Activated CD8-positive, alpha-beta memory T cell treated with anti-CD3 and anti-CD28 coated beads for 1 hour (primary cell): ENCODE measurements at places on chromosomes 12 and 14.

GRCh38 chr14:65972346-65972870 is 513.8 kb upstream of the CCDC196 start:
- no peak for DNase-seq

DNA sequence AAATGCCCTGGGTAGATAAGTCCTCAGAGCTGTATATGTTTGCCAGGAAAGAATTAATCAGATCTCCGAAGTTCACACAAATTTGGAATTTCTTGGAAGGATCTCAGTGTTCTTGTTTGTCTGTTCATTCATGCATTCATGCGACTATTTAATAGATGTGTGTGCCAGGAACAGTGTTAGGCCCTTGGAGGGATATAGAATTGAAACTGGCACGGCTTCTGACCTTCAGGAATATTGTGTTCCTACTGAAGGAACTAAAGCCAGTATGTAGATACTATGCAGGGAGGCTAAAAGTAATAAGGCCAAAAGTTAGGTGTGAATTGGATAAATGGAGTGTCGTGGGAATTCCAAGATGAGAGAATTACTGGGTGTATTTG is 166.0 kb upstream of the NOS1 start:
- no peak for DNase-seq

GRCh38 chr14:60648249-60648933 is 886 bp downstream of the SIX1 start:
- DNase-seq: no peak

- no peak for DNase-seq
Measured at GRCh38 chr12:19129486-19130223, at the start of gene PLEKHA5. Gene PLEKHA5, plus strand, starts transcription at chr12:19129733. Its CDS starts 67 bp downstream, at chr12:19129800.

DNA sequence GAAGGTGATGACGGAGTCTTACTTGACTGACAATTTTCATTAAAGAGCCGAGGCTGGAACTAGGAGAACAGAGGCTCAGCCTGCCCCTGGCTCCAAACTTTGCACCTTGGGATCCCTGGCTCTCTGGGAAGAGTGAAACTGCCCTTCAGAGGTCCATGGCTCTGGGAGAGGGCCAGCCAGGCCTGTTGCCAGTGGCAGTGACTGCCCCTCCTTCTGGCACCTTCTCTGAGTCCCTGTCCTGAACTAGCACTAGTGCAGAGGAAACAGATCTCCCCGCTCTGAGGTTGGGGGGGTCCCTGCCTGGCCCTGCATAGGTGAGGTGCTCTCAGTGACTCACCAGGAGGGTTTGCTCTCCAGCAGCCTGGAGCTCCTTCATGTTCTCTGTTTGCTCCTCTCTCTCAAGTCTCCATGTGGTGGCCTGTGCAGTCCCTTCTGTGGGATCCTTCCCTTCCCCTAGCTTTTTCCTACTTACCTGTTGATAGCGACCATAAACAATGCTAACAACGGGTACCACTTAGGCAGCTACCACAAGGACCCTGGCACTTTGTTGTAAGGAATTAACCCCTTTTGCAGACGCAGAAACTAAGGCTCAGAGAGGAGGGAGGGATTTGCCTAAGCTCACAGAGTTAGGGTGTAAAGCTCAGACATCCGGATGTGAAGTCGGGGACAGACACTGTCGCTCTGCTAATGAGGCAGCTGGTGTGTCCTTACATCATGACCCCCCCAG is 22.4 kb downstream of the FAM222A start:
- no peak for DNase-seq

GRCh38 chr12:8912914-8913313 is 1.4 kb upstream of the PHC1 start:
- DNase-seq: no peak

DNA sequence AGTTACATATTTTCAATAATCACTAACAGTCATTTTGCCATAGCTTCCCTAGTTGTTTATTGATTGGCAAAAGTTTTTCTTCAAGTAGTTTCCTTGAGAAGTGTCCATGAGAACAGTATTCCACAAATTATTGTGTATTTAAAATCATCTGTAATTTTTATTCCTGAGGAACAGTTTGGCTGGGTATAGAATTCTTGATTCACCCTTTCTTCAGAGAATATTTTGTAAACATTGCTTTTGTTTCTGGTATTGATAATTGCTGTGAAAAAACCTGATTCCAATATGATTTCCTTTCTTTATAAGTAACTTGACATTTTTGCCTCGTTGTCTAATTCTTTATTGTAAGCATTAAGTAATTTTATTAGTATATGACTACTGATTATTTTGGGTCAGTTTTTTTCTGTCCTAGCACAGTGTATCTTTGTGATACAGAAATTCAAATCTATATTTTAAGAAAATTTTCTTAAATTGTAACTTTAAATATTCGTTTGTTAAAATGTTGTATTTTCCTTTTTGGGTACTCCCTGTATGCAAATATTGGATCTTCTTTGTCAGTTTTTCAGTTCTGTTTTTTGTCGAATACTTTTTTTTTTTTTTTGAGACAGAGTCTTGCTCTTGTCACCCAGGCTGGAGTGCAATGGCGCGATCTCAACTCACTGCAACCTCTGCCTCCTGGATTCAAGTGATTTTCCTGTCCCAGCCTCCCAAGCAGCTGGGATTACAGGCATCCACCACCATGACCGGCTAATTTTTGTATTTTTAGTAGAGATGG is 162.0 kb upstream of the ATP2B1 start:
- DNase-seq: no peak

GRCh38 chr12:78853231-78853630 is 11.3 kb upstream of the SYT1 start:
- DNase-seq: no peak

DNA sequence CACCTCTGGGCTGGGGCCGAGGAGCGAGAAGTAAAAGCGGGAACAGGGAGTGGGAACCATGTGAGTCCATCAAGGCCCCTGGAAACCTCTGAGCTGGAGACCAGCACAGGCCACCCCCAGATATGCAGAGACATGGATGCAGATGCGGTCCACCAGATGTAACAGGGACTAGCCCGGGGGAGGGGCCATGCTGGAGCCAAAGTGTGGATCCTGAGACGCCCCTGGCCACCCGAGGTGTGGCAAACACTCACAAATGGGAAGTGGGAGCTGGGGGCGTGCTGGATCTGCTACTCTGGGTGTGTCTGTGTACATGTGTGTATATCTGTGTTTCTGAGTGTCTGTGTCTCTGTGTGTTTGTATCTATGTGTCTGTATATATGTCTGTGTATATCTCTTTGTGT is 12.8 kb downstream of the MYL2 start:
- DNase-seq: no peak

DNA sequence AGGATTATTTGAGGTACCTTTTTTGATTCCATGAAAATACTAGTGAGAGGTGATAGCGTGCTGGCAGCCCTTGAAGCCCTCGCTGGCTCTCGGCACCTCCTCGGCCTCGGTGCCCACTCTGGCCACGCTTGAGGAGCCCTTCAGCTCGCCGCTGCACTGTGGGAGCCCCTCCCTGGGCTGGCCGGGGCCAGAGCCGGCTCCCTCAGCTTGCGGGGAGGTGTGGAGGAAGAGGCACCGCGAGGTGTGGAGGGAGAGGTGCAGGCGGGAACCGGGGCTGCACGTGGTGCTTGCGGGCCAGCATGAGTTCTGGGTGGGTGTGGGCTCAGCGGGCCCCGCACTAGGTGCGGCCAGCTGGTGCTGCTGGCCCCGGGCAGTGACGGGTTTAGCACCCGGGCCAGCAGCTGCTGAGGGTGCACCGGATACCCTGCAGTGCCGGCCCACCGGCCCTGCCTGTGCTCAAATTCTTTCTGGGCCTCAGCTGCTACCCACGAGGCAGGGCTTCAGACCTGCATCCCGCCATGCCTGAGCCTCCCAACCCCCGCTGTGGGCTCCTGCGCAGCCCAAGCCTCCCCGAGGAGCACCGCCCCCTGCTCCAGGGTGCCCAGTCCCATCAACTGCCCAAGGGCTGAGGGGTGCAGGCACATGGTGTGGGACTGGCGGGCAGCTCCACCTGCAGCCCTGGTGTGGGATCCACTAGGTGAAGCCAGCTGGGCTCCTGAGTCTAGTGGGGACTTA is 7.4 kb downstream of the MOK start:
- DNase-seq: no peak

GRCh38 chr14:67721875-67722274 is 20.2 kb downstream of the RDH12 start:
- no peak for DNase-seq

DNA sequence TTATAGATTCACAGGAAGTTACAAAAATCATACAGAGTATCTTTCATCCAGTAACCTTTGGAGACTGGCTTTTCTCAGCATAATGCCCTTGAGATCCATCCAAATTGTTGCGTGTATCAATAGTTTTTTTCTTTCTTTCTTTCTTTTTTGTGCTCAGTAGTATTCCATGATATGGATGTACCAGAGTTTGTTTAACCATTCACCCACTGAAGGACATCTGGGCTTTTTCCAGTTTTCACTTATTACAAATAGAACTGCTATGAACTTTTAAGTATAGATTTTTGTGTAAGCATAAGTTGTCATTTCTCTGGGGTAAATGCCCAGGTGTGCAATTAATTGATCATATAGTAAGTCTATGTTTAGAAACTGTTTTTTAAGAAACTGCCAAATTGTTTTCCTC is 79.4 kb downstream of the FBXL14 start:
- no peak for DNase-seq

DNA sequence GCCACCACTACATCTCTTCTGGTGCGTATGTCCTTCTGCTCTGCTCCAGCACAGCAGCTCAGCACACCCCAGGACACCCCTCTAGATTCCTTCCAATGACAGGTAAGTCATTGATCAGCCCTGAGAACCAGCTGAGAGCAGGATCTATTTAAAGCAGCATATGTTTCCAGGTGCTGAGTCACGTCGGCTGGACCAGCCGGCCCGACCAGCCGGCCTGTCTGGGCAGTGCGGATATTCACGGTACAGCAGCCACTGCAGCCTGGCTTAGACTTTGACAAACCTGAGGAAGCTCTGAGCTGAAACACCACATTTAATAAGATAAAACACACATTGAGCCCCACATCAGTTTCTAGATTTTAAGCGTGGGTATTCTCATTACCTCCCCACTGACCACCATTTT is 31.8 kb upstream of the RPH3A start:
- DNase-seq: no peak

DNA sequence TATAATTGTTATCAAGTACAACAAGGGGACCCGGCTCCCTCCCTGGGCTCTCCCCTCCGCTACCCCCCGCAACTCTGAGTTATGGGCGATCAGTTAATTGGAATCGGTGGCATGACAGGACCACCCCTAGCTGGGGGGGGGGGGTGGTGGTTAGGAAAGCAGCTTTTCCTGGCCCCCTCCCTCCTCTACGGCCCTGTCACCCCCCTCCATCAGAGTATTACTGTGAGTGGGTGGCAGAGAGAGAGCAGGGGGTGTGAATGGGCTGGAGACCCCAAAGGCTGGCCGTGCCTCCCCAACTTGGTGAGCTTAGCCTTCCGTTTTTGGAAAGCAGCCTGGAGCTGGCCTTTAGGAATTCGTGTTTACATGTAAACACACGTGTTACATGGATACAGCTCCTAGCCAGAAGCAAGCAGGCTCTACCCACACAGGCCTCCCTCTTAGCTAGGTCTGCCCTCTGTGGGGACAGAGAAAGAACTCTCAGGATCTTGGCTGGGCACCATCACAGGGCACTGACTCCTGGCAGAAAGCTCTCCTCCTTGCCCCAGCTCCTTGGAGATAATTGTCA is 1.1 kb upstream of the HOXC4 start:
- DNase-seq: no peak

DNA sequence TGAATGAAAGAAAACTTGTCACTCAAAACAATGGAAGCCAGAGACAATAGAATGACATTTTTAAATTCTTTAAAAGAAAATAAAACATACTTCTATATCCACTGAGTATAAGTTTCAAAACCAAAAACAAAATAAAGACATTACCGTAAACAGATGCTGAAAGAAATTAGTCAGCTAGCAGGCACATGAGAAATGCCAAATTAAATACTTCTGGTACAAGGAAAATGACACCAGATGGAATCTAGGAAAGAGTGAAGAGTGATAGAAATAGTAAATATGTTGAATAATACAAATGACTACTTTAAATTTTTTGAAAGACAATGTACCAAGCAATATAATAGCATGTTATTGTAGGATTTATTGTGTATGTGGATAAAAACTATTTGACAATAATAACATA is 23.8 kb downstream of the PIK3C2G start:
- no peak for DNase-seq

GRCh38 chr12:121718653-121719239 is 6.2 kb downstream of the TMEM120B start:
- DNase-seq: no peak

DNA sequence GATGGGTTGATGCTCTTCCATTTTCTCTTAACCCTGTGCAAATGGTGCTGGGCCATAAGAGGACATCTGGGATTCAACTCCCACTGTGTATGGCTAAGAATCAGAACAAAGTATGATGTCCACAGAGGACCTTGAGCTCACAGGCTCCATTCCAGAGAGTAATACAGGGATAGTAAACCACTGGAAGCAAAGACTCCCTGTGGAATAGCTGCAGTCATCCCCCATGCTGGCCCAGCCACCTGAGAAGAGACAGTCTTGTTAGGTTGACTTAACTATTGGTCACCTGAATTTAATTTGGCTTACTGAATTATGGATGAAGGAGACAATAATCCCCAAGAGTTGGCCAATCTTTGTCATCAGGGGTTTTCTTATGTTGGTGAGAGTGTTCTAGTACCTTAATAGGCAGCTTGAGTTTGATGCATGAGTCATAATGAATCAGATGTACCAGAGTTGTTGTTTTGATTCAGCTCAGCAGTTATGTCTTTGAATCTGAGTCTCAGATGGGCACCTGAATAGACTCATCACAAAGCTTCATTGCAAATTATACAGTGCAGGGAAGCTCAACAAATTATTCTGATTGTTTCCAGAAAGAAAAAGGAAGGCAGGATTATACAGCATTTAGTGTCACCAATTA is 122.7 kb downstream of the SSPN start:
- no peak for DNase-seq

DNA sequence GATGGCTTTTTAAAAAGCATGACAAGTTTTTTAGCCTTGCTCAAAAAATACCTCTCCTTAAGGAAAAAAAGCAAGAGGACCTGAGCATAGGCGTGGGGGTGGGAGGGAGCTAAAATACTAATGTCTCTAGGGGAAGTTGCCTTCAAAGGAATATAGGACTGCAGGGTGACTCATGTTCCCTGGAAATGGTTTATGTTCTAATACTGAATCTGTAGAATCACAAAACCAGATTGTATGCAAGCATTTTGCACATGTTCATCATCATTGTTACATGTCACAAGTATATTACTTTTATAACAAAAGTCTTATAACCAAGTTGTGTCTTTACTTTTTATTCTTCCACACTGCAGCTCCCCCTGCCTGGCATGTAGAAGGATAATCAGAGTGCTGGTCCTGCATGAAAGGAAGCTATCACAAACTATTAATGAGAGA is 36.6 kb downstream of the GPR135 start:
- no peak for DNase-seq
